ENCODE measurements at places on chromosomes 1 and 21.

GRCh38 chr1:234555390-234556024, 54.5 kb downstream of the IRF2BP2 start:
- no peak for DNase-seq

GRCh38 chr1:180237869-180238476, 7.9 kb downstream of the LHX4 start:
- no peak for DNase-seq

- DNase-seq: no peak
Measured at GRCh38 chr1:166184012-166184411, 17.2 kb upstream of the FAM78B start.

GRCh38 chr1:224762046-224762445, 145.9 kb downstream of the CNIH3 start:
- no peak for DNase-seq

- DNase-seq: no peak
Measured at GRCh38 chr1:48761411-48761810, 15.3 kb downstream of the BEND5 start.

DNA sequence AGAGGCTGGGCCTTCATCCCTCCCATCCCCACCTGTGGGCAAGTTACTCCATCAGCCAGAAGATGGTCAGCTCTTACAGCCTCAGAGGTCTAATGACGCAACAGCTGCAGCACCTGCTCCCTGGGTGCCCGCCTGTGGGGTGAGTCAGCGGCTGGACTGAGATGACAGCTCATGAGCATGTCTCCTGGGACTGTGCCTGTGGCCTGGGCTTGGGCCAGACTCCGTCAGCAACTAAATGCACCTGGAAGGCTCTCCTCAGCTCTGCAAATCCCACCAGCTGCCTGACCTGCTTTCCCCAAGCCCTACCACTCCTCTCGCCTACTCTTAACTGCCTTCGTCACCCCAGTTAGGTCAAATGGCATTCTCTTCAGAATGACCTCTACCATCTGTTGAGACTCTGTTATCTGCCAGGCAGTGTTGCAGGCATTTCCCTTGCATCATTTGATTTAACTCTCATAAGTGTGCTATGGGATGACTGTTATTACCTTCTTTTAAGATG, 47.7 kb downstream of the ETS2 start:
- no peak for DNase-seq

GRCh38 chr1:20666804-20667203, 5.6 kb upstream of the DDOST start:
- DNase-seq: peak; percentile 51

DNA sequence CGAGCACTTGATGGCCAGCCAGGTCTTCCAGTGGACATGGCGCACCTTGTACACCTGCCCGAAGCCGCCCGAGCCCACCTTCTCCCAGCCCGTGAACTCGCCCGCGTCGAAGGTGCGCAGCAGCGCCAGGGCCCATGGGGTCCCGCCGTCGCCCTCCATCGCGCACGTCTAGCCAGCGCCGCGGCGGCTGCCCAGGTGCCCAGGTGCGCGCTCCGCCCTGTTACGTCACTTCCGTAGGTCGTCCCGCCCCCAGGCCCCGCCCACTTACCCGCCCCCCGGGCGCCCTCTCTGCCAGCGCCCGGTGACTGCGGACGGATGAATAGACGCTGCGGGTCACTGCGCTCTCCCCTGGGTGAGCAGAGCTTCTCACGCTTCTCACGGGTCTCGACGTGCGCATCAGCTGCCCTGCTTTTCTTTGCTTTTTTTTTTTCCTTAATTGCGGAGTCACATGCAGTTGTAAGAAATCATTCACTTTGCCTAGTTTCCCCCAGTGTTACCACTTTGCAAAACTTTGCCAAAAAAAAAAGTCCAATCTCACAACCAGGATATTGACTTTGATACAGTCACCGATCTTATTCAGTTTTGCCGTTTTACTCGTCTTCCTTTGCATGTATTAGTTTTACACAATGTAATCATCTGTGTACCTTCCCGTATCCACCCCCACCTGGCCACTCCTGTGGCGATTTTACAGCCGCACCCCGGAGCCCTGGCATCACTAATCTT, at the start of gene RIPK4:
TSS of gene RIPK4 (minus strand) at position 170 of the 723 bp plus-strand sequence. CDS start at position 159, 11 bp downstream.
- DNase-seq: peak; percentile 65

GRCh38 chr1:170707959-170708655, 44.2 kb downstream of the PRRX1 start:
- no peak for DNase-seq

DNA sequence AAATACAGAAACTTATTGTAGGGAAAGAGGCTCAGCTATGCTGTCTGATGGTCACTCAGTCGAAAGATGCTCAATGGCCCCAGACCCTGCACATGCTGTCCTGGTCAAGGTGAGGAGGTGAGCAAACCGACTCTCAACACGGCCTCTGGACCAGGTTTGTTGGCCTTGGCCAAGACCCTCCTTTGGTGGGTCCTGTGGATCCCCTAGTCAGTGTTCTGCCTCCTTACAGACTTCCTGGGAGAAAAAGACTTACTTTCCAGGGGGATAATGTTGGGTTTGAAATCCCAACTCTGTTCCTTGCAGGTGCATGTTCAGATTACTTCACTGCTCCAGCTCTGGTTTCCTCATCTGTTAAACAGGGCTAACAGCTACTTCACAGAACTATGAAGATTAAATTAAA, 53.8 kb downstream of the FAM78B start:
- no peak for DNase-seq

GRCh38 chr1:181985936-181986906, 75.3 kb downstream of the ZNF648 start:
- DNase-seq: no peak

- no peak for DNase-seq
Measured at GRCh38 chr1:117708323-117709248, 102.7 kb downstream of the TENT5C start.

- no peak for DNase-seq
Measured at GRCh38 chr1:101460739-101461138, 223.9 kb downstream of the S1PR1 start.

GRCh38 chr1:59298710-59299346, 1.9 kb downstream of the FGGY start:
- DNase-seq: no peak

GRCh38 chr1:115764541-115764940, 4.0 kb downstream of the CASQ2 start:
- DNase-seq: no peak

GRCh38 chr1:1461721-1462317, 9.7 kb upstream of the ATAD3B start:
- no peak for DNase-seq
